ENCODE measurements at places on chromosomes 2 and 18.

DNA sequence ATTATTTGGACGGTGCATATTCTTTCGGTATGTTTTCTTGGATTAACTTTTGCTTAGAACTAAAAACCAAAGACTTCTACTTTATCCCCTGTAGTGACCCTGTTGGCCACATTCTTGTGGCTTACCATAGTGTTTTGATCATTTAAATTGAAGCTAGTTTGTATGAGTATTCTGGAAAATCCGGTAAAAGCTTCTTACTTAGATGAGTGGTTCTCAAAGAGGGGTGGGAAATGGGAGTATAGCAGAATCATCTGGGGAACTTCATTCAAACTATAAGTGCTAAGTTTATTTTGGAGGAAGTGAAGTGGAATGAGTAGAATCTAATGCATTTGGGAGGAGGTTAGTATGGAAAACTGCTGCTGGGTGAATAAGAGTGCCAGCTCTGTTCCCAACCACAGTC lies 3.8 kb downstream of the PPP1CB start:
- no peak for DNase-seq

- peak; percentile 78 for DNase-seq
Measured at GRCh38 chr18:463827-464541, 36.5 kb downstream of the COLEC12 start.

- DNase-seq, result no peak
Measured at GRCh38 chr2:84449055-84449454, 10.0 kb downstream of the SUCLG1 start.

- no peak for DNase-seq
Measured at GRCh38 chr2:143473216-143473615, 344.0 kb downstream of the ARHGAP15 start.

DNA sequence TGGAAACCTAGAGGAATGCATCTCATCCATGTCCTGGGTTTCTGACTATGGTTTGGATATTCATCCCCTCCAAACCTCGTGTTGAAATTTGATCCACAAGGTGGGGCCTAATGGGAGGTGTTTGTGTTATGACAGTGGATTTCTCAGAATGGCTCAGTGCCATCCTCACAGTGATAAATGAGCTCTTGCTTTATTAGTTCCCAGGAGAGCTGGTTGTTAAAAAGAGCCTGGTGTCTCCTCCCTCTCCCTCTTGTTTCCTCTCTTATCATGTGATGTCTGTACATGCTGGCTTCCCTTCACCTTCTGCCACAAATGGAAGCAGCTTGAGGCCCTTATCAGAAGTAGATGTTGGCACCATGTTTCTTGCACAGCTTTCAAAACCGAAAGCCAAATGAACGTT lies 424.3 kb downstream of the DCC start:
- DNase-seq, result no peak

- DNase-seq, result no peak
Measured at GRCh38 chr2:20229322-20230113, 4.6 kb upstream of the SDC1 start.

All from cardiac septum (tissue), 1 donor.